Stimulated activated CD8-positive, alpha-beta memory T cell treated with anti-CD3 and anti-CD28 coated beads, Interleukin-15, amount 100 ng/mL, for 4 hours (primary cell): ENCODE measurements at places on chromosomes 2 and 18.

DNA sequence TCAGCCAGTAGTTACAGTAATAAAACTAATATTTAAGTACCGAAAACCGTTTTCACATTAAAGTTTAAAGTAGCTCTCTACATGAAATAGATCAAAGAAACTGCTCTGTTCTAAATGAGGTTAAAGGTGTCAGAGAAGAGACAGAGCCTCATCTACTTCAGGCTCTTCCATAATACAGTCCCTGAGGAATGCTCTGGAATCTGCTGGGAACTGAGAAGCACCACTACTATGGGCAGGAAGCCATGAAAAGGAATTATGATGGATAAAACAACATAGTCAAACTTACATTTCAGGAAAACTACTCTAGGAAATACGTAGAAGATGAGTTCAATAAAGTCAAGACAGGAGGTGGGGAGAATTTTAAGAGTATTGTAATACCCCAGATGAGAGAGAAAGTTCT, 60.0 kb downstream of the ROCK1 start:
- DNase-seq, result no peak

DNA sequence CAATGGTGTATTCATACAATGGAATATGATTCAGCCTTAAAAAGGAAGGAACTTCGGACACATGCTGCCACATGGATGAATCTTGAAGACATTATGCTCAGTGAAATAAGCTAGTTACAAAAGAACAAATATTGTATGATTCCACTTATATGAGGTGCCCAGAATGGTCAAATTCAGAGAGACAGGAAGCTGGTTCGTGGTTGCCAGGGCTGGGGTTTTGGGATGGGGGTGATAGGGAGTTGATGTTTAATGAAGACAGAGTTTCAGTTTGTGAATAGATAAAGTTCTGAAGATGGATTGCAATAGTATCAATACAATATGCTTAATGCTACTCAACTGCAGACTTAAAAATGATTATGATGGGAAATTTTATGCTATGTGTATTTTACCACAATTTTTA, 28.0 kb upstream of the MC2R start:
- no peak for DNase-seq

DNA sequence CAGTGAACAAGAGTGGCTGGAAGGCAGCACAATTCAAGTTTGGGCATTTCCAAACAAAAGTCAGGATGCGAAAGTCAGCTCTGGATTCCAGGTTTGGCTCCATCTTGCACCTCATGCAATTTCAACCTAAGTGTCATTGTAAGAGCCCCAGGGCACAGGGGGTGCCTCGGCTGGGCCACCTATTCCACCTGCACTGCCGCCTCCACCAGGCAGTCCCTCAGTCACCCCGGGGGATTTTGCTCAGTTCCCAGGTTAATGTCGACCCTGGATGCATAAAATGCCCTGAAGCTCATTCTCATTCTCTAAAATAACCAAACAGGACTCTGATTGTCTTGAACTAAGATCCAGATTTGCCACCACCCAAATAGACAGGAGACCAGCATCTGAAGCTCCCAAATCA, 77.6 kb downstream of the EDAR start:
- no peak for DNase-seq

- no peak for DNase-seq
These were observed 1589.9 kb upstream of the DDX18 start for GRCh38 chr2:116224610-116225009.

- no peak for DNase-seq
These were observed 52.8 kb downstream of the IKZF2 start for GRCh38 chr2:213098612-213099011.

DNA sequence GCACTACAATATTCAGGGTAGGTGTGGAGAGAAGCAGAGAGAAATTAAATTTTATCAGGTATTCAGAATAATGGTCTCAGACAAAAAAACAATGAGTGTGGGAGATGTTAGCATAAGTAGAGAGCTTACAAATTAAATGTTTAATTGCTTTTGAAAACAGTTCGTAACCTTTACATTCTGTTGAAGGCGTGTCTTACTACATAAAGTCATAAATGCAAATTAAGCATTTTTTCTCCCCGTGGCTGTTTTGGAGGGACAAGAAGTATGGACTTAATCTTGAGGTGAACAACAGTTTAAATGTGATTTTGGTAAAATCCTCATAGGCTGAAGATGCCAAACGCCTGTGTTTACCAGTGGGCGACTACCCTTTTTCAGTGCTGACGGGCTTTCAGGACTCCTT, 55.8 kb downstream of the OXER1 start:
- no peak for DNase-seq

- DNase-seq, result no peak
These were observed 10.4 kb downstream of the ERFE start for GRCh38 chr2:238169048-238169707.

DNA sequence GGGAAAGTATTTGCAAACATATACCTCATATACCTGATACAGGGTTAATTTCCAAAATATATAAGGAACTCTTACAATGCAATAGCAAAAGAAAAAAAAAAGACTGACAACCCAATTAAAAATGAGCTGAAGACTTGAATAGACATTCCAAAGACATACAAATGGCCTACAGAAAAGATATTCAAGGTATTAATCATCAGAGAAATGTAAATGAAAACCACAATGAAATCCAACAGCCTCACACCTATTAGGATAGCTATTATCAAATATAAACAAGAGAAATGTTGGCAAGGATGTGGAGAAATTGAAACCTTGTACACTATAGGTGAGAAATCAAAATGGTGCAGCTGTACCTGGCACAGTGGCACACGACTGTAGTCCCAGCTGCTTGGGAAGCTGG, 25.7 kb downstream of the NR4A2 start:
- no peak for DNase-seq

DNA sequence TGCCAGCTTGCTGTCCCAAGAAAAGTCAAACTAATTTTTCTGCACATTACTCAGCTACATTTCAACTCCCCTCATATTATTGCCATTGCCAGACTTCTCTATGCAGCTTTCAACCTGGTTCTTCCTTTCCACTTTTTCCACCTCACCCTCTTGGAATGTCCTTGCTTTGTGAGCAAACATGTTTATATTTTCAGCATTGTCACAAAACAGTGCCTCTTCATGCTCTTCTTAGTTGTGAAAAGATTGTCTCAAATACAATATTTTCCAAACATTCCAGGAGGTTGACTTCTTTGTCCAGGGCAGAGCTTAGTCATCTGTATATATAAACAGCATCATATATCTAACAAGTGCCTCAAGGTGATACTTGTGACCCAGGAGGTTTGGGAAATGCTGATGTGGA, 803.3 kb upstream of the CELF4 start:
- no peak for DNase-seq

GRCh38 chr2:183124957-183125255, 663 bp downstream of the NUP35 start:
- DNase-seq, result no peak

DNA sequence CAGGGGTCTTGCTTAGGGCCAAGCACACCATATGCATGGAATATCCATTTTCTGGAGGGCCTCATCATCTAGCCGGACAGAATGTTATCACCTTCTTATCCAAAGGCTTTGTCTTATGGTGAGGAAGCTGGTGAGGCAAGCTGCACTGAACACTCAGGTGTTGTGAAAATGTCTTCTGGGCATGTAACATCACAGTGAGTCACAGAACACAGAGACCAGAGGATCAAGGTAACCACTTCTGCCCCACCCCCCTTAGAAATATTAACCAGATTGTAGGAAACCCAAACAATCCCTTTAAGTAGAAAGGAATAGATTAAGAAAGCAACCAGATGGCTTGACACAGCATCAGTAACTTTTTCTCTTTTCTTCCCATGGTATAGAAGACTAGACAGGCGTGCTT, 51.1 kb downstream of the MYO5B start:
- DNase-seq, result no peak

DNA sequence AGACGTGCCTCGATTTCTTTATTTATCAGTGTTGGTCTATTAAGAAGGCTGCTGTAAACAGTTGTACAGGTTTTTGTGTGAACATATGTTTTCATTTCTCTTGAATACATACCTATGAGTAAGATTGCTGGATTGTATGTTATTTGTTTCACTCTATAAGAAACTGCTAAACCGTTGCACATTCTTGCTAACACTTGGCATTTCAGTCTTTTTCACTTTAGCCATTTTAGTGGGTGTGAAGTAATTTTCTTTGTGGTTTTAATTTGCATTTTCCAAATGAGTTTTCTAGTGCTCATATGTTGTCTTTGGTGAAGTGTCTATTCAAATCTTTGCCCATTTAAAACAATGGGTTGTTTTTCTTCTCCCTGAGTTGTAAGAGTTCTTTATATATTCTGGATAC, 221.5 kb upstream of the SMAD7 start:
- no peak for DNase-seq

GRCh38 chr2:43041173-43041591, 185.2 kb downstream of the ZFP36L2 start:
- DNase-seq, result no peak

DNA sequence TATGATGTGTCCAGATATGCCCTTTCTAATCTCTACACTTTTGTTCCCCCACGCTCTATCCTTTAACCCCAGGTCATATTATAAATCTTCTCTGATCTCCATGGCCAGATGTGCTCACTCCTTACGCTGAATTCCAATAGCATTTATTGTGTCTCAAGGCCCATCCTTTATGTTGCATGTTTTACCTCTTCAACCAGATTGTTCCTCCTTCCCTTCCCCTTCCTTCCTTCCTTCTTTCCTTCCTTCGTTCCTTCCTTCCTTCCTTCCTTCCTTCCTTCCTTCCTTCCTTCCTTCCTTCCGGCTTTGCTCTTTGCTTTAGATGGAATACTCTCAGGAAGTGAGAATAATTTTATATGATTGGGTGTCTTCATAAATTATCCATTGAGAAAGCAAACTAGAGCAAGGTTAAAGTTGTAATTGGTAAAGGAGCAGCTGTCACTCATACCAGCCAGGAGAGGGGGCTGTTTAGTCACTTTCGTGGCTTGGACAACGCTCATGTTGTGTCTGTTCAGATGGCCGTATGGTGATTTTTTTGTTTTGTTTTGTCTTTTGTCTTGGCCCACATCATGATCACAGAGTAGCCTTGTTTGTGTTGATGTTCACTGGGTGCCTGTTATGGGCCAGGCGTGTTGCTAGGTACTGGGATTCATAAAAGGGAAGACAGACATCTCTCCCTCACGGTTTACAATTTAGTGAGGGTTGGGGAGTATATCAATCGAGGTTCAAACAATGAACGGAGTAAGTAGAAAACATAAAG, 68.0 kb downstream of the DAW1 start:
- DNase-seq, result no peak

DNA sequence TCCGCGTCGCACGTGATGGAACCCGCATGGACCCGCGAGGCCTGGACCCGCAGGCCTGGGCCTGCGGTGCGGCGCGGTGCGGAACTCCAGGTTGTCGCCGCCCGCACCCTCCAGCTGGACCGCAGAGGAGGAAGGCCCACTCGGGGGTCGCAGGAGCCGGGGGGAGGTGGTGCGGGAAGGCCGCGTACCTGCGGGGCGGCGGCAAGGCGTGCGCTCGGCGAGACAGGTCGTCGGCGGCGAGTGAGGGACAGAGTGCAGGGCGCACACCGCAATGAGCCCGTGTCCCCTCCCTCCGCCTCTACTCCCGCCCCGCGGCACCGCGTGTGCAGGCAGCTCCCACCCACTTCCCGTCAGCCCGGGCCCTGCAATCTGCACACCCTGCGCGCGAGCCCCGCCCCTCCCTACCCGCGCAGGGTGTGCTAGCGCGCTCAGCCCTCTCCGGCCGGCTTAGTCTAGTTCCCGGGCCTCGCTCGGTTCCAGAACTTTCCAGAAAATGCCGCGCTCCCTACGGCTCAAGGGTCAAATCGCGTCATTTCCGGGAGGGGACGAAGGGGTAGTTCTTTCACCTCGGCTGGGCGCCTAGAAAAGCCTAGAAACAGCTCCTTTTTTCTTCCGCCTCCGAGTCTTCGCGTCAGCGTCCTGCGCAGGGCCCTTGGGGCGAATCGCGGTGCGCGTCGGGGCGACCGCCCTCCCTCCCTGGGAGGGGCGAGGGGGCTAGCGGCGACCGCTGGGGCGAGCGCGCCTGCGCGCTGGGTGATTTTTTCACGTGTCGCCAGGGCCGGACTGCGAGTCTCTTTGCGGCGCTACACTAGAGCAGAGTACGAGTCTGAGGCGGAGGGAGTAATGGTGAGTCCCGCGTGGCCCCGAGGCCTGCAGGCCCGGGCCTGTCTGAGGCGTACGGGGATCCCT, at the start of the genes HSPD1 and HSPE1:
TSS of gene HSPD1 (minus strand) at position 247 of the 909 bp plus-strand sequence. CDS start 992 bp downstream, outside the sequence.
TSS of gene HSPE1 (plus strand) at position 786 of the 909 bp plus-strand sequence. CDS start at position 844, 58 bp downstream.
- DNase-seq, result peak; percentile 96

- no peak for DNase-seq
These were observed 58.1 kb downstream of the NDUFA10 start for GRCh38 chr2:239966853-239967552.

- DNase-seq, result no peak
These were observed 134.9 kb upstream of the OTOS start for GRCh38 chr2:240275386-240275785.

GRCh38 chr2:100744589-100744988, 75.3 kb upstream of the NPAS2 start:
- DNase-seq, result no peak

GRCh38 chr2:176413786-176414185, 144.5 kb downstream of the MTX2 start:
- DNase-seq, result no peak

- no peak for DNase-seq
These were observed 60.4 kb upstream of the COPS8 start for GRCh38 chr2:237025090-237025865.

DNA sequence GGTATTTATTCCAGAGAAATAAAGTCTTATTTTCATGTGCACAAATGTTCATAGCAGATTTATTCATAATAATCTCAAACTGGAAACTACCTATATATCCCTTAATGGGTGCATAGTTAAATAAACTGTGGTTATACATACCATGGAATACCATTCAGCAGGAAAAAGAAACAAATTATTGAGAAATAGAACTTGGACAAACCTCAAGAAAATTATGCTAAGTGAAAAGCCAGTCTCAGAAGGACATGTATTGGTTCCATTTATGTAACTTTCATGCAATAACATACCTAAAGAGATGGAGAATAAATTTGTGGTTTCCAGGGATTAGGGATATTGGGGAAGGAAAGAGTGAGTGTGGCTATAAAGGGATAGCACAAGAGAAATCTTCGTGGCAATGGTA, 452.6 kb downstream of the SETBP1 start:
- no peak for DNase-seq

DNA sequence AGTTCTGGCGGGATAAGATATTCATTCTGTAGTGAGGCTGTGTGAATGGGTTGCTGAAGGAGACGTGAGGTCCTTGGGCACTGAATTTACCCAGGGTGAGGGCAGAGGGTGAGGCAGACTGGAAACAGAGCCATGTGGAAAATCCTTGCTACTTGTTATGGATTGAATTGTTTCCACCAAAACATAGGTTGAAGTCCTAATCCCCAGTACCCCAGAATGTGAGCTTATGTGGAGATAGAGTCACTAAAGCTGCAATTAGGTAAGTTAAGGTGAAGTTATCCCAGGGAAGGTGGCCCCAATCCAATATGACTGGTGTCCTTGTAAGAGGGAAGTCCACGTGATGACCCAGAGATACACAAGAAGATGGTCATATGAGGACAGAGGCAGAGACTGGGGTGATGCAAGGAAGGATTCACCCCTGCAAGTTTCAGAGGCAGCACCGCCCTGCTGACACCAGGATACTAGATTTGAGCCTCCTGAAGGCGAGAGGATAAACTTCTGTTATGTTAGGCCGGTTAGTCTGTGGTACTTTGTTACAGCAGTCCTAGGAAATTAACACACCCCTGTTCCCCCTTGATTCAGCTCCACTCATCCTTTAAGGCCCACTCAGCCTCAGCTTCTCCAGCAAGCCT, 289.4 kb upstream of the MEX3C start:
- DNase-seq, result no peak
